HuH-7 (cell line): ENCODE measurements at places on chromosomes 2 and 18.

- peak; percentile 19 for DNase-seq
These were observed 34.1 kb upstream of the NXPH2 start for GRCh38 chr2:138814123-138814898.

DNA sequence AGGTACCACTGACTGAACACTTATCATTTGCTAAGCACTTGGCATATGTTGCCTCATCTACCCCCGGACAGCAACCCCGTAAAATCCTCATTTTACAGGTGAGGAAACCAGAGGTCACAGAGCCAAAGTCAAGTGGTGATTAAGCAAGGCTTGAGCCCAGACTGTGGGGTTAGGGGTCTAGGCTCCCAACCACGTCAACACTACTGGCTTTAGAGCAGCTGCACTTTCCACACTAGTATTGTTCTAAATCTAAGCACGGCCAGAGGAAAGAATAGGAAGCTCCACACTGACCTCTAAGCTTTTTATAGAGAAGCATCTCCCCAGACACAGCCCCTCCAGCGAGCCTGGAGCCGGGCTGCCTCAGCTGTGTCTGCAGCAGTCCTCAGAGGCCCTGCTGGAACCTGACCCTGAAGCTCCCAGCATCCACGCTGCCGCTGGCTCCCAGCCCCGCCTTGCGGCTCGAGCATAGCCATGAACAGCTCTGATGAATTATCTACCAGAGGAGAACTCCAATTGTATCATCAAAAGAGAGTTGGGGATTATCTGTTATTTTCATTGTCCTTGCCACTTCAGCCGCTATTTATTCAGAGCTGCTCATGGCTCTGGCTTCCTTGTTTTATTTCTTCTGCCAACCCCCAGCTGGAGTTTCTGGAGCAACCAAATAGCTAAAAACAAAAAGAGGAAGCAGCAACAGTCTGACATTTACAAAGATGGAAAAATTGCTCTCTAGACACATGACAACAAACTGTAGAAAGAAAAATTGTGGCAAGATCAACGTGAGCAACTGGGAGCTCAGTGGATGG, 62.2 kb upstream of the RTN4 start:
- DNase-seq, result no peak

- peak; percentile 81 for DNase-seq
These were observed at the start of gene KHK for GRCh38 chr2:27086724-27087593. TSS of gene KHK (plus strand) at chr2:27086772. CDS start at chr2:27087260, 488 bp downstream.

- no peak for DNase-seq
These were observed 16.2 kb upstream of the ARL4C start for GRCh38 chr2:234512884-234513669.

- no peak for DNase-seq
These were observed 2.7 kb downstream of the PPP1CB start for GRCh38 chr2:28754321-28754720.

- DNase-seq, result no peak
These were observed 211.7 kb upstream of the RGPD4 start for GRCh38 chr2:107615039-107615438.

DNA sequence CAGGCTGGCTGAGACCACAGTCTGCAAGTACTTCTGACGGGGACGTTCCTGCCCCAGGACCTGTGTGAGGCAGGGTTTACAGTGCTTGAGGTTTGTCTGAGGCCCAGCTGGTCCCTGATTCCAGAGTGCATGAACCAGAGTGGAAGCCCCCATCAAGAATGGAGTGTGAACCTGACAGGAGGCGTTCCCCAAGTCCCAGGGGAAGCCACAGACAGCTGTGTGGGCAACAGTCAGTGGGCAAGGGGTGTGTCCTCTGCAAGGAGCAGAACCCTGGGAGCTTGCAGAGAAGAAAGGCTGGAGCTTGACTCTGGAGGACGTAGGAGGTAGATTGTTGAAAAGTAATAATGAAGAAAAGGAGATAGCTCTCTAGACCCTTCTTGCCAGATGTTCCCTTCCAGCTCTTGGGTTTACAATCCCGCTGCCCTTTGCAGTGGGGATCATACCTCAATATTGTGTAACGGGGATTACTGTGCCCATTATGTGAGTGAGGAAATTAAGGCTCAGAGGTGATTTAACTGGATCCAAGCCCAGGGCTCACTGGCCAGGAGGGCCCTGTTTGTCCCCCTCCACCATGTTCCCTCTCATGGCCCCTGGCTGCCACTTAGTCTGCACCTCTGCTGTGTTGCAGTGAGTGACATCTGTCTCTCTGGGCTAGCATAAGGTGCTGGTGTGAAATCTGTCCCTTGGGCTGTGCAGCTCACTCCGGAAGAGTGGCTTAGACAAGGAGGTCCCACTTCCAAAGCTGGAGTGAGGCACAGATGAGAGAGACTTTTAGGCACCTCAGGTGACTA, 6.2 kb downstream of the DBI start:
- no peak for DNase-seq

DNA sequence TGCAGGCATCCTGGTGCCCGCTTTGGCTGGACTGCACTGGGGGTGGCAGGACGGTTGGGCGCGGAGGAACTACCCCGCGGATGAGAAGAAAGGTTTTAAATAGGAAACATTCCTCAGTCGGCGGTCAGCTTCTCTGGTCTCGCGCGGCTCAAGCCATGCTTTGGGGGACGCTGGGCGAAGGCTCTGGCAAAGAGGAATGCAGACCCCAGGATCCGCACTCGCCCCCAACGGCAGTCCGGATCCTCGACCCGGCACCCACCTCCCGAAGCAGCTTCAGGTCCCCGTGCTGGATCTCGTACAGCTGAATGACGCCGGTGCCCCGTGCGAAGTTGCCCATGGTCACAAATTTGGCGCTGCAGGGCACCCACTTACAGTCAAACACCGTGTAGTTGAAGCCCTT, 686 bp upstream of the PNO1 start:
- DNase-seq, result peak; percentile 23

GRCh38 chr2:6576302-6576701, 289.4 kb downstream of the CMPK2 start:
- no peak for DNase-seq

DNA sequence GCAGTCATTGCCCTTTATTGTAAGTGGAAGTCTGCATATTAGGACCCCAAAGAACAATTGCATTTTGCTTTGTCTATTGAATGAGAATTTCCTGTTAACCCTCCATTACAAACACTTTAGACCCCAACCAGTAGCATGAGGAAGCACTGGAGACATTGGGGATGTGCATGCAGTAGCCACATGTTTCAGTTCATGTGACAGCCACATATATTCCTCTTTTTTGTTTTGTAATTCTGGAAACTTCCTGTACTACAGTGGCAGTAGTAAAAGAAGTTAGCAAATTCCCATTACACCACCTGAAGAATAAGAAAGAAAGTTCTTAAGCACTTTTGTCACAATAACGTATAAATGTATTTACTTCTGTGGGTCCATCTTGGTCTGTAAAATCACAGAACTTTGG, 281.1 kb upstream of the SLC14A2 start:
- DNase-seq, result no peak

DNA sequence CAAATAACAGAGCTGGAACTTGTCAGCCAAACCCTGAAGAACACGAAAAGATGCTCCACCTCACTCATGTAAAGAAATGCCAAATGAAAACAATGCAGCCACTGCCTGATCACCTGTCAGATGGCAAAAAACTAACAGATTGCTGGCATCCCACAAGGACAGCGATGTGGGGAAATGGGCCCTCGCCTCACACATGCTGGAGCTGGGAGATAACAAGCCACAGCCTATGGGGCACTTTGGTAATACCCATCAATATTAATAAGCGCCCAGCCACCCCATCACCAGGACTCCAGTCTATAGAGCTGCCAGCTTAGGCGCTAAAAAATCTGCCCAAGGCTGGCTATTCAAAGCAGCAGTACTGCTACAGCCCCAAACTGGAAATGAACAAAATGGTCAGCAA, 27.0 kb downstream of the TFCP2L1 start:
- DNase-seq, result no peak

DNA sequence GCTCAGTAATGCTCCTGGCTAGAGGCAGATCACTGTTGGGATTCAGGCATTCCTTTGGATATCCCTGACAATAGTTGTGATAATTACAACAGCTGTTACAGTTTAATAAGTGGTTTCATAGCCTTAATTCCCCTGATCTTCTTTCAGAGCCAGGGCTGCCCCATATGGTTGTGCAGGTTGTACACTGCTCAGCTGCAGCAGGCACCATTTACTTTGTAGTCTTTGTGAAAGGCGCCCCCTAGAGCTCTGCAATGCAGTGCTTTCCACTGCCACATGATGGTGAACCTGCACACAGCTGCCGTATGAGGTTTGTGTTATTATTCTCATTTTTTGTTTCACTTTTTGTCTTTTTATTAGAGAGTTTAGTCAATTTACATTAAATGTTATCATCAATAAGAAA, 239.1 kb downstream of the KCNS3 start:
- DNase-seq, result peak; percentile 28

DNA sequence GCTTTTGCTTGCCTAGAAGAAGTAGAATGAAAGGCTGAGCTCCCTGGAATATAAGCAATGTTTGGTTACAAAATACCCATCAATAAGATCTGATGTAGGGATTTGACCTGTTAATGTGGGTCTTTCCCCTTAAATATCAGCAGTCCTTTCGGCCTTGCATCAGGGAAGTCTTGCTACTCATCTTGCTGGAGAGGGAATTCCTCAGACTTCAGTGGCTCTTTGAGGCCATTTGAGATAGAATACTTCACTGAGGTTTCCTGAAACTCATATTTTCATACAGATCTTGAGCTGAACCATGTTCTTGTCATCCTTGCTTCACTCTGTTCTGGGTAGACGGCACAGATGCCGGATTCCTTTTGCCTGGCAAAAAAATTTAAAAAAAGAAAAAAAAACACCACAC, 3.9 kb downstream of the TWIST2 start:
- no peak for DNase-seq

- DNase-seq, result no peak
These were observed 46.8 kb upstream of the RIOK3 start for GRCh38 chr18:23406271-23406787.
